Naive thymus-derived CD4-positive, alpha-beta T cell (primary cell): ENCODE measurements at places on chromosomes 13 and 19. TPM values are rescaled to one million over a fixed set of nuclear protein-coding genes. Genes with fewer than 3 reads are reported as not detected.
A peak's percentile ranks its signal among the peaks of the same experiment; 100 is the strongest.

DNA sequence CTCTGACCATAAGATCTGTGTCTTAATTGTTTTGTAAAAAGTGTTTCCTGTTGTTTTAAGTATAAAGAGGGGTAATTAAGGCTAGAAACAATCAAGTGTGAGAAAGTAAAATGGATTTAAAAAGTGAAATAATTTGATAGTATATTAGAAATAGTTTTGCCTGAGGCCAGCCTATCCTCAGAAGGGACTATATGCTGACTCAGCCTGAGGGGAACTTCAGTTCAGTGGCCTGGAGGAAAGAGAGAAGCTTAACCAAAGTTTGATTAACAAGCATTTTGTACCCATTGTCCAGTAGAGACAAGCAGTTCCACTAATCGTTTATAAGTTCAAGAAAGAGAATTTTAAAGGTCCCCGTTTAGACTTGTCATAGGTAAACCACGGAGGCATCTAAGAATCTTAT, 1793.2 kb upstream of the PRR20A start:
- H3K36me3 ChIP-seq = no peaks in the 10 kb centered on the region
- H3K4me3 ChIP-seq = no peak overlapping the region
- H3K4me1 ChIP-seq = no peaks in the 10 kb centered on the region
- DNase-seq = no peak

Gene C13orf46
- 26.0 TPM for total RNA-seq

- H3K27ac ChIP-seq = peak overlapping the region; percentile 65
- DNase-seq = peak; percentile 64
- H3K27me3 ChIP-seq = no peaks in the 10 kb centered on the region
- peak overlapping the region; percentile 54 for H3K4me3 ChIP-seq
- peaks cover 16% of the 10 kb centered on the region for H3K4me1 ChIP-seq
These were observed 1.1 kb downstream of the IRS2 start for GRCh38 chr13:109785141-109785891.

GRCh38 chr19:30206187-30206586, 166.0 kb upstream of the ZNF536 start:
- no peaks in the 10 kb centered on the region for H3K36me3 ChIP-seq
- no peaks in the 10 kb centered on the region for H3K4me1 ChIP-seq
- H3K27ac ChIP-seq = no peak overlapping the region
- no peak overlapping the region for H3K4me3 ChIP-seq
- H3K27me3 ChIP-seq = no peaks in the 10 kb centered on the region

- no peaks in the 10 kb centered on the region for H3K36me3 ChIP-seq
- no peak overlapping the region for H3K4me3 ChIP-seq
- no peaks in the 10 kb centered on the region for H3K4me1 ChIP-seq
- no peaks in the 10 kb centered on the region for H3K27me3 ChIP-seq
- H3K27ac ChIP-seq = no peak overlapping the region
These were observed 30.1 kb upstream of the OLFM2 start for GRCh38 chr19:9966448-9966847.
